ENCODE measurements at places on chromosomes 1 and 21.

- DNase-seq = peak; percentile 45
Measured at GRCh38 chr1:53579221-53580008, 120.2 kb downstream of the DMRTB1 start.

- no peak for DNase-seq
Measured at GRCh38 chr1:184025242-184025675, 12.3 kb downstream of the COLGALT2 start.

DNA sequence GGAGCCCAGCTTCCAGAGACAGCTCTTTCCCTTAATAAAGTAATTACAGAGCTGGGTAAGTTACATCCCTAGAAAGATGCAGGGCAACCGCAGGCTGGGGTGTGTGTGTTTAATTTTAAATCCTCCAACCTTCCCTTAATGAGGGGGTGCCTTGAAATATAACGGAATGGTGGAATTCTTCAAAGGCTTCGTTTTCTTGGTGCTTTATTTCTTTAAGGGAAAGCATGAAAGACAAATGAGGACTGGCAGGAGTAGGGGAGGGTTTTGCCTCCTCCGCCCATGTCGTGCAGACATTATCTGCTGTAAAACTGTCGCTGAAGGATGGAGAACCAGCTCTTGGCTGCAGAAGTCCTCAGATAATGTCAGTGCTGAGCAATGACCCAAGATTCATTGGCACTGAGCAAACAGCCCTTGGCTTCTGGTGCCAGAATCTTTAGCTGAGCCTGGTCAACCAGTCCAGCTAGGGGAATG lies 15.5 kb downstream of the SLC6A17 start:
- DNase-seq = no peak

DNA sequence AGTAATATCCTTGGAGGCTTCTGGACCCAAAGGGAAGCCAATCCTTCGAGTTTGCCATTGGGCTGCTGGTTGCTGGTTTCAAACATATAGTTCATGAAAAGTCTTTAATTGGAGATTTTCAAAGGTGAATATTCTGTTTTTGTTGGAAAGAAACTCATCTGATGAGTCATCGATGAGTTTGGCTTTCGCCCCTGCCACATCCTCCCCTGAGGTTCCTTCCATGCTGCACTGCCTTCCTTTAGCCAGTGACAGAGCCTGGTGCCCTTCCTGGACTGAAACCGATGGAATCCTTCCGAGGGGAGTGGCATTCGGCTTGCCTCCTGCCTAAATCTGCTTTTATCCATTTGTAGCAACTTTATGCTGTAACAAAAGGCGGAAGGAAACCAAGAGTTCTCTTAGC lies 550.0 kb downstream of the KIF26B start:
- DNase-seq = no peak

DNA sequence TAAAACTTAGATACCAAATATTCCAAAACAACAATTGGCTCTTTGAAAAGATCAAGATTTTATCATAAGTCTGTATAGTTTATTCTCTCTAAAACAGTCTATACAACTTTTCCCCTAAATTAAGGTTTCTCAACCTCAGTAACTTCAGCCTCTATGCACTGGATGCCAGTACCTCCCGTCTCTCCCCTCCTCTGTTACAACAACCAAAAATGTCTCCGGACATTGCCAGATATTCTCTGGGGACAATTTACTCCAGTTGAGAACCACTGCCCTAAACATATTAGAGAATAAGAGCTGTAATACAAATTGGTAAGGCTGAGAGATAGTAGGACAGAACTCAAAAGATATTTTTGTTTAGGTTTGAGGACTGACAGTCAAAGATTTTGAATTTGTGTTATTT lies 71.6 kb downstream of the TMEM200B start:
- DNase-seq = no peak

GRCh38 chr1:23528250-23528978 lies 2.6 kb downstream of the E2F2 start:
- DNase-seq = peak; percentile 86

- no peak for DNase-seq
Measured at GRCh38 chr1:77394166-77394565, 112.3 kb downstream of the AK5 start.

DNA sequence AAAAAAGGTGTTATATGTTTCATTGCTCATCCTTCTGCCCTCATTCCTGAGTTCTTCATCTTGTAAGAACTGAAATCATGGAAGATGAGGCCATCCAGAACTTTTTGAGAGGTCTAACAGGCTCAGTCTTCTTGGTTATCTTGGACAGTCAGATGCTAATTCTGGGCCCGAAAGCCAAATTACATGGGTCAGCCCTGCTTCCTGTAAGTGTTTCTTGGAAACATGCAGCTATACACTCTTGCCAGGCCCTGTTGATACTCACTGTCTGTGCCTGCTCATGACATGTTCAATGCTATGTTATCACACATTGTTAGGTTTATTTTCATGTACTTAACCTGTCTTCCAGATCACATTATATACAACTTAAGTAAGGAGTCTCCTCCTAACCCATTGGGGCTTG lies 542.5 kb downstream of the NUF2 start:
- no peak for DNase-seq

- peak; percentile 88 for DNase-seq
Measured at GRCh38 chr21:36134803-36135390, at the start of gene CBR3. TSS of gene CBR3 (plus strand) at chr21:36135079. CDS start at chr21:36135193, 114 bp downstream.

GRCh38 chr1:46403916-46404315 lies 9.8 kb downstream of the FAAH start:
- DNase-seq = no peak

DNA sequence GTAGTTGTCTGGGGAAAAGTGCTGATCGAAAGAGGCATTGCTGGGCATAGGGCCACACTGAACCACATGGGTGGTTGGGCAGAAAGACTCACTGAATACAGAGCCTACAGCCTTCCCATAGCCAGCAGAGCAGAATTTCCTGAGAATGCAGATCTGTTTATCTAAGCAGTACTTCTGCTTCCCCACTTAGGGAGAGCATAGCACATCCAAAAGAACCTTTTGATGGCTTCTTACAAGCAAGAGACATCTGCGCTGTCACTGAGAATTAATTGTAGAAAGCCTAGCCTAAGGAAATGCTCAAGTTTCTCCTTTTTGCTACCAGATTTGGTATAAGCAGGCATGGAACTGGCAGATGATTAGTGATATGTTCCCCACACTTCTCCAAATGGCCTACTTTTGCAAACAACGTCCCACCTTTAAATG lies 13.0 kb upstream of the KLHDC8A start:
- no peak for DNase-seq

DNA sequence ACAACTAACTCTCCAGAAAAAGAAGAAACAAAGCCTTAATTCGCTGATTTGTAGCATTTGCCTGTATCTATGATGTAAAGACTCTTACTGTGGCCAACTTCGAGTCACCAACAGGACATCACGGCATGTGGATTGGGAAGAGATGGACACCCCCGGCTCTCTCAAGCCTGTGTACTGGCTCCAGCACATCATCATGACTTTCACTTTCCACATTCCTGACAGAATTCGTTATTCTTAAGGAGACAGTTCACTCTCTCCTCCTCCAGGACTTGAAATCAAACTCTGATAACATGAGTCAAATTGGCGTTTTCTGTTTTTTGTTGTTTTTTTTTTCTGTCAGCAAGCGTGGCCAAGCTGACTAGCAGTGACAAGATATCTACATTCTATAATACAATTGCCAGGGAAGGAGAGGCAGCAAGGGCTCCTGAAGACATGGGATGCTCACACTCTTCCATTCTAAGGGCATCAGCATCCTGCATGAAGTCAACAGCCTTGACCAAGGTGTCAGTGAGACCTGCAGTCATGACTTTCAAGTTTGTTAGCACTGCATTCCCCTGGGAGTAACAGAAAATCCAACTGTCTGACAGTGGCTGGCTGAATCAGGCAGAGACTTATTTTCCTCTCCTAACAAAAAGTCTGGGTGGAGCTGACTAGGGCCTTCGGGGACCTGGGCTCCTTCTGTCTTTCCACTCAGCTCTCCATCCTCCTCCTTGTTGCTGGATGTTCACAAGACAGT lies 13.3 kb upstream of the TRAF3IP3 start:
- DNase-seq = no peak

DNA sequence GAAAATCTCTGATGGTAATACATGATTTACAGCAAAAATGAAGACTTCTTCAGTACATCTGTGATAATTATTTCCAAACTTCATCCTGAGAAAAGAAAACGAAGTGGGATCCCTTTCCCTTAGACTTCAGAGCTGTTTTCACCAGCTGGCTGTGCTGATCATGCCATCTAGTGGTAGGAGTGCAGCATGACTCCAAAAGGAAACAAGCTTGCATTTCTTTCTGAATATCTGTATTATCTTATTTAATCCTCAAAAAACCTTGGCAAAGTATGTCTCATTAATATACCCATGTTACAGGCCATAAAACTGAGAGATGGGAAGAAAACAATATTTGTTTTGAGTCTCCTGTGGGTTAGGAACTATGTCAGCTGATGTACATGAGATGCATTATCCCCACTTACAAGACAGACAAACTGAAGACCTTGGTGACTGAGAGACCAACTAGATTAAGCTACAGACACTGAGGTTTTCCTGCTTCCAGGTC lies 9.8 kb upstream of the GJA8 start:
- DNase-seq = no peak

DNA sequence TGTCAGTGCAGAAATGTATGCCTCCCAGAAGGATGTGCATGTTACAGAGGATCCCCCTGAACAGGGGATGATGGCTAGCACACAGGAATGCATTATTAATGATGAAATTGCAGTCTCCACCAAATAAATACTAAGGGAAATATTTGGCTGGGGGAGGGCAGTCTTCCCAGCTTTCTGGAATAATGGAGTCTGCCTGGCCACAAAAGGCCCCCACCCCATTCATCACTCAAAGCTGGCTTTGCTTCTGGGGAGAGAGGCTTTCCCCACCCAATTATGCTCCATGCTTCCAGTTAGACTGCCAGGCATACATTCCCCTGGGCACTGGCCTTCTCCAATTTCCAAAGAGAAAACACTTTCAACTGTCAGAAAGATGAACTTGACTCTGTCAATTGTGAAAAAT lies 302.7 kb downstream of the SIPA1L2 start:
- DNase-seq = no peak

DNA sequence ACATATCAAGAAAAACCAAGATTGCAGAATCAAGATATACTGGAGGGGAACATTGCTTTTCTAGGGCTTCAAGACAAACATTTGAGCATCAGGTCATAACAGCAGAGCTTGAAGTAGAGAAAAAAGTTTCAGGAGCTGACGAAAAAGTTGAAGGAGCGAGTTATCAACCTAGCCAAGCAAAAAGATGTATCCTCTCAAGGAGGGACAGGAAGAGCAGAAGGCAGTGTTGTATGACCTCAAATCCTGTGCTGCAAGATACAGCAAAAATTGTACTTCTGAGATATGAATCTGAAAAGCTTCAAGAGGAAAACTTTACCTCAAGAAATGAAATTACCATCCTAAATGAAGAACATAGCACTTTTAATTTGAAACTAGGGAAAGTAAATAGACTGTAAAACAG lies 153.1 kb downstream of the AK5 start:
- DNase-seq = no peak

DNA sequence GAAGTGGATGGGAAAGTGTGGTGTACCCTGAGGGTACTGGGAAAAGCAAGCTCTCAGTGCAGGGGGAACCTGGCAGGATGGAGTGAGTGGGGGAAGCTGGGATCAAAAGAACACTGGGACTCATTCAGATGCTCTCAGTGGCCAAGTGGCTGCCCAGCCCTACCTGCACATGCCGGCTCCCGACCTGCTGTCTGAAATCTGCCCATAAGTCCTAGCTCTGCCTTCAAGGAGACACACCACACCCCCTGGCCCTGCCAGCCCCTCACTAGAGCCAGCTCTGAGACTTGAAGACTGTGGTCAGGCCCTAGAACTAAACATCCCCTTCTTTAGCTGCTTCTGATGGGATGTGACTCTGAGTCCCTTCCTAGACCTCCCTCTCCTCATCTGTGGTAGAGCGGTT lies 2.2 kb downstream of the TMEM54 start:
- DNase-seq = no peak

GRCh38 chr1:46532095-46532494 lies 19.4 kb downstream of the KNCN start:
- DNase-seq = no peak

DNA sequence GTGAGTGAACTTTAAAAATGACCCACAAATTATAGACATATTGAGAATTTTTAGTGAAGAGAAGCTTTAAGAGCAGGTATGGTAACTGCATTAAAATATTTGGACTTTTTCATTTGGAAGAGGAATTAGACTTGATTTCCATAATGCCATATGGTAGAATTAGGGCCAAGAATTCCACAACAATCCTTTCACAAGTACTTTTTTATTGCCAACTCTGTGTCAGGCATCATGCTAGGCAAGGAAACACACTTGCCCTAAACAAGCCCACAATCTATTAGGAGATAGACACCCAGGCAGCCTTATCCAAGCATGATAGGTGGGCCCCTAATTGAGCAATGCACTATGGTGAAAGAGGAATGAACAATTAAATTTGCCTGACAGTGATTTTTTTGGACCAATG lies 353.0 kb downstream of the TGFB2 start:
- DNase-seq = no peak

- DNase-seq = no peak
Measured at GRCh38 chr21:38905328-38905727, 99.6 kb downstream of the ETS2 start.

- DNase-seq = no peak
Measured at GRCh38 chr1:198879711-198880306, 241.0 kb downstream of the PTPRC start.

DNA sequence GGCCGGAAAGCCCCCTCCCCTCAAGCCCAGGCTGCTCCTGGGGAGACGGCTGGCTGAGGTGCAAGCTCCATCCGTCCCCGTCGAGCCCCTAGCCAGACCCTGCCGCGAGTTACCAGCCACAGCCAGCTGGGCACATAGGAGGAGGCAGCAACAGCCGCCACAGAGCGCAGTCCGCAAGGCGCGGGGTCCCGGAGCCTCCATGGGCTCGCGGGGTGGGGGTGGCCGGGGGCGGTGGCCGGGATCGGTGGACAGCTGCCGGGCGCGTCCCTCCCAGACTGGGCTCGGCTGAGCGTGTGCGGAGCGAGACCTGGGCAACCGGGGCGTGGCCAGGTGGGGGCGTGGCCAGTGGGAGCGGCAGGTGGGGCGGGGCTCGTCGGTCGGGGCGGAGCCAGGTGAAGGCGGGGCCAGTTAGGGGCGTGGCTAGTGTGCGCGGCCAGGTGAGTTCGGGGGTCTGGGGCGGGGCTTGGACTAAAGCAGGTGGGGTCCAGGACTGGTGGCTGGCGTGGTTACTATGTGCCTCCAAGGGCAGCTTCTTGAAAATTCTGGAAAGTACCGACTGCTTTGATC lies at the start of gene CD164L2:
Gene CD164L2 (minus strand): TSS at position 295 of the 567 bp plus-strand sequence. CDS start 94 bp downstream, at position 201.
- DNase-seq = no peak

GRCh38 chr1:170917373-170917772 lies 18.0 kb upstream of the MROH9 start:
- DNase-seq = no peak

GRCh38 chr1:221576268-221576667 lies 165.6 kb downstream of the DUSP10 start:
- no peak for DNase-seq

GRCh38 chr1:158176399-158176798 lies 4.3 kb upstream of the CD1D start:
- no peak for DNase-seq

DNA sequence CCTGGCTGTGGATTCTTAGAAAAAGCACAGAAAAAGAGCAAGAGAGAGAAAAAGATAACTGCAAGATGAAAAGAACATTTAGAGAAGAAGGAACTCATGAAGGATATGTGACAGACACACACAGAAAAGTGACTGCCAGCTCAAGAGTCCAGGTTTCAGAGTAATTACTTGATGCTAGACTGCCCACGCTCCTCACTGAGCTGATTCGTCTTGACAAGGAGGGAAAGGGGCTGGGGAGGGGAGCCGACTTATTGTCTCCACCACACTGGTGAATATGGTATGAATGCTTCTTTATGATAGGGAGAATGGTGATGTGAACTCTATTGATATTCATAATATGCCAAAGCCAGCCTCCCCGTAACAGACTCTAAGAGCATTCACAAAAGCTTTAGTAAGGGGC lies 140.4 kb downstream of the BRINP2 start:
- DNase-seq = no peak

Measured in sciatic nerve (tissue), 2 donors.